ENCODE measurements at places on chromosomes 2 and 18.
A peak's percentile ranks its signal among the peaks of the same experiment; 100 is the strongest.

DNA sequence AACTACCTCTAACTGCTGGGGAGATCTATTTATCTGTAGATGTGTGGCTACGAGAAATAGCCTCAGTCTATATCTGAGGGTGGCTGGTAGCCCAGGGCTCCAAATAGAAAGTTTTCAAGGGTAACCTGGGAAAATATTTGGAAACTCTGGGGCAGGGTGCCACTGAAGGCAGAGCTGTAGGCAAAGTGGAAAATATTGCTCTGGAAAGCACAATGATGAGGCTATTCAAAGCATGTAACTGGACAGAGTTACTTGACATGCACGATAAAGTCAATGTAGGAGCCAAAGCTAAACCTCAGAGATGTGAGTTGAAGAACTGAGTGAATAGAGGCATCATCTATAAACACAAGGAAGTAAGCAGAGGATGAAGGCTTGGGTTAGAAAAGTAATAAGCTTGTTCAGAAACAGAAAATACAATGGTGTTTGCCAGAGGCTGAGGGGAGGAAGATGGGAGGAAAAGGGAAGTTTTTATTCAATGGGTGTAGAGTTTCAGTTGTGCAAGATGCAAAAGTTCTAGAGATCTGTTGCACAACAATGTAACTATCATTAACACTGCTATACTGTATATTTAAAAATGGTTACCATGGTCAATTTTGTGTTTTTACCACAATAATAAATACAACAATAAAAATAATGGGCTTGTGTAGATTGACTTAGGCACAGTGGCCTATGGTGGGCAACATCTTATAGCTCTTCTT lies 171.6 kb downstream of the MBD2 start:
- no peak for DNase-seq

DNA sequence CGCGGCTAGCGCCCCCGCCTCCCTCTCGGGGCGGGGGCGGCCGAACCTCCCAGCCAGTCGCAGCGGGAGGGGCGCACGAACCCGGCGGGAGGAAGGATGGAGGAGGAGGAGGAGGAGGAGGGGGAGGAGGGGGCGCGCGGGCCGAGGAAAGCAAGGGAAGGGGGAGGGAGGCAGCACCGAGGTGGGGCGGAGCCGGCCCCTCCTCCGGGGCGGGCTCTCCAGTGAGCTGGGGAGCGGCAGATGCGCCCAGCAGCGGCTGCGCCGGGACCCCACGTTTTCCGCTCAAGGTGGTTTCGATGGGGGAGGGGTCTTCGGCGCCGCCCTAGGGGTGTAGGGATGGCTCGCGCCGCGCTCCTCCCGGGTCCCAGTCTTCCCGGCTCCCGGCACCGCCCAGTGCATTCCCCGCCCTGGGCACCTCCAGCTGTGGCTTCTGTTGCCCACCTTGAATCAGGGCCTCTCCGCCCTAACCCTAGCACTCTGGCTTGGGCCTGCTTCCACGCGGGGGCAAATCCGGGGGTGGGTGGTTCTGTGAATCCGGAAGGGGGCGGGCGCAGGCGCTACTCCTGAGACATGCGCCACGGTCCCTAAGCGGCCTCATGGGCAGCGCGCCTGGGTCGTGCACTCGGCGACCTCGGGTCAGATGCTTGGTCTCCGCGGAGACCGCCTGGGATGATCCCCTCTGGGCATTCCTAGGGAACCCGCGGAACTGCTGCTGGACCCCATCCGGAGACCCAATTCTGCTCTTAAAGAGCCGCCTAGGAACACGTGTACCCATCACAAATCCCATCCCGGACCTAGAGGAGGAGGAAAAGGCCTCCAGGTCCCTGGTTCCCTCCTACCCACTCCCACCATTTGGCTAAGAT lies at the start of gene FBXO41:
TSS of gene FBXO41 (minus strand) at position 183 of the 863 bp plus-strand sequence. CDS start 14,848 bp downstream, outside the sequence.
- peak; percentile 66 for DNase-seq

DNA sequence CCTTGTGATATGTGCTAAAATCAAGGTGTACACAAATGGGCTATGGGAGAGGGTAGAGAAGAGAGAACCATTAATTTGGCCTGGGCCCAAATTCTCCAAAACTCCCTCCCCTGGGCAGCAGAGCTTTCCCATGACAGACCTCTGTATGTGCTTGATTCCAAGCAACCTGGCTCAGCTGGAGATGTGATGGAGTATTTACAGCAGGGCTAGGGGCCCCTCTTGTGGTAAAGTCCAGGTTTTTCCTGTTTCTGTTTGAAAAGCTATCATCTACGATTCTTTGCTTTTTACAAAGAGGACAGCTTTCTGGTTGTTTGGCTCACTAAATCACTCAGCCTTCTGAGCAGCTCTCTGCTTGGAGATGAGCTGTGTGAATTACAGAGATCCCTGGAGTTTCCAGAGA lies 40.3 kb downstream of the KCNS3 start:
- no peak for DNase-seq

GRCh38 chr2:46299365-46300263 lies 2.4 kb downstream of the EPAS1 start:
- DNase-seq = no peak

GRCh38 chr2:134601264-134601663 lies 117.5 kb downstream of the TMEM163 start:
- no peak for DNase-seq

- no peak for DNase-seq
Observed at GRCh38 chr18:51191128-51191717, 6.3 kb downstream of the MEX3C start.

DNA sequence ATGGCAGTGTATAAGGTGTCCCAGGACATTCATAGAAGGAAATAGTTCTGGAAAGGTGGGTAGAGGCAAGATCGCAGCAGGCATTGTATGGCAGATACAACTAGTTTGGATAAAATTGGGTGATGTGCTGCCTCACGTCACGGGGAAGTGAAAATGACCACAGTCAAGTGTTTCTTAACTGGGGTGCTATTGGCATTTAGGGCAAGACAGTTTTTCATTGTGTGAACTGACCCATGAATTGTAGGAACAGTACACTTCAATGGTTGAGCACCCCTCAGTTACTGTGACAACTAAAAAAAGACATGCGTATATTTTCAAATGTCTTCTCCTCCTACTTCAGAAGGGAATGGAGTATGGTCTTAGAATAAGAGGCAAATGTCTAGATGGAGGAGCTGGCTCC lies 22.3 kb upstream of the CYRIA start:
- no peak for DNase-seq

- DNase-seq = no peak
Observed at GRCh38 chr18:8808001-8808400, 102.6 kb downstream of the MTCL1 start.
